ENCODE measurements at places on chromosomes 12 and 14.
A peak's percentile ranks its signal among the peaks of the same experiment; 100 is the strongest.

DNA sequence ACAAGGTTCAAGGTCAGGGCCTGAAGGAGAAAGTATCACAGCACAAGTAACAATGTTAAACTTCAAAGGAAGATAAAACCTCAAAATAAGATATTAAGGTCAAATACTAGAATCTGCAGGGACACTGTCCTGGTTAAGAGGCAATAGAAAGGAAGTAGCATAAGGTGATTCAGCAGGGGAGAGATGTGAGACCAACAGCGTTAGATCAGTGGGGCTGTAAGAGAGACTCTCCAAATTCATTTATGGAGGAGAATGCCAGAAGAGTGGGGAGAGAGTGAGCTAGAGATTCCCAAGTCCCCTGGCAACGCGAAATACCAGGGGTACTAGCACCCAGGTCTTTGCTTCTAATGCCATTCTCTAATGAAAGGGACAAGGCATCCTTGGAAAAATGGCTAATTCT is 610.9 kb downstream of the DIO2 start:
- DNase-seq, result no peak

- DNase-seq, result no peak
Measured at GRCh38 chr14:68312884-68313610, 479.8 kb downstream of the ZFP36L1 start.

DNA sequence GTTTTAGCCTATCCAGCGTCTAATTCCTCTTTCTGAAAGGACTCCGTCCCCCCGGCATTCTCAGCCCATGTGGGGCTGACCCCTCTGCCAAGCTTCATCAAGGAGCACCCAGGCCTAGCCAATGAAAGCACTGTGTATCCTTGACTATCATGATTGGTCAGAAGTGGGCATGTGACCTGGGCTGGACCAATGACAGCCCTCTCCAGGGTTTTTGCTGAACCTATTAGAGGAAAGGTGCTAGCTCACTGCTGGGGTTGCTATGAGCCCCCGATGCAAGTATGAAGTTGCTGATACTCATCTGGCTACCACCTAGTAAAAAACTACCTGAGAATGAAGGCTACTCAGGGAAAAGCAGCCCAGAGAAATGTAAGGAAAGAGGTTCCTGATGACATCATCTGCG is 68.1 kb downstream of the LRRC74A start:
- no peak for DNase-seq

GRCh38 chr12:88237954-88238353 is 95.8 kb downstream of the TMTC3 start:
- no peak for DNase-seq

- DNase-seq, result no peak
Measured at GRCh38 chr12:49505672-49506071, 33.2 kb upstream of the KCNH3 start.

- no peak for DNase-seq
Measured at GRCh38 chr14:71133296-71133695, 226.0 kb downstream of the PCNX1 start.

GRCh38 chr12:102950107-102950949 is 7.1 kb upstream of the ASCL1 start:
- DNase-seq, result no peak

DNA sequence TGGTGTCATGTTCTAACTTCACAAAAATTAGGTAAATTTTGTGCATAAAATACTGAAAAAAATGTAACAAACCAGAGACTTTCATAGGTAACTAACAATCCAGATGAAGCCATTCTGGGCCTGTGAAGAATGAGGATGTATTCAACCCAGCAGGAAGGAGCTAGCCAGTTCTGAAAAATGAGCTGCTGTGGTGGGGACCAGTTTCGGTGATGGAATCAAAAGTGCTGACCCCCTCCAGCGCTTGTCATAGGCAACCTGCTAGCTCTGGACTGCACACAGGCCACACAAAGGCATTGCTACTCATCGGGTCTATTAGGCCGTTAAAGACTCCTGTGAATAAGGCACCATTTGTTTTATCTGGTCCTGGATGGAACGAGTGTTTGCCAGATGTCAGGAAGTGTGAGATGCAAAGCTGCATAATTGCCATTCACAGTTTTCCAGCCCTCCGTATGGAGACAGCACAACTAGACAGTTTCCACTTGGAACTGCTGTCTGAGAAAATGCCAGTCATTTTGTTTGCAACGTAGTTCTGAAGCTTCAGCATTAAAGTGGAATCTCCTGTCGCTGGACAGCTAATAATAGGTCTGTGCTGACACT is 3.3 kb upstream of the RIMBP2 start:
- no peak for DNase-seq

GRCh38 chr14:37195327-37195726 is 2.4 kb upstream of the MIPOL1 start:
- DNase-seq, result no peak

DNA sequence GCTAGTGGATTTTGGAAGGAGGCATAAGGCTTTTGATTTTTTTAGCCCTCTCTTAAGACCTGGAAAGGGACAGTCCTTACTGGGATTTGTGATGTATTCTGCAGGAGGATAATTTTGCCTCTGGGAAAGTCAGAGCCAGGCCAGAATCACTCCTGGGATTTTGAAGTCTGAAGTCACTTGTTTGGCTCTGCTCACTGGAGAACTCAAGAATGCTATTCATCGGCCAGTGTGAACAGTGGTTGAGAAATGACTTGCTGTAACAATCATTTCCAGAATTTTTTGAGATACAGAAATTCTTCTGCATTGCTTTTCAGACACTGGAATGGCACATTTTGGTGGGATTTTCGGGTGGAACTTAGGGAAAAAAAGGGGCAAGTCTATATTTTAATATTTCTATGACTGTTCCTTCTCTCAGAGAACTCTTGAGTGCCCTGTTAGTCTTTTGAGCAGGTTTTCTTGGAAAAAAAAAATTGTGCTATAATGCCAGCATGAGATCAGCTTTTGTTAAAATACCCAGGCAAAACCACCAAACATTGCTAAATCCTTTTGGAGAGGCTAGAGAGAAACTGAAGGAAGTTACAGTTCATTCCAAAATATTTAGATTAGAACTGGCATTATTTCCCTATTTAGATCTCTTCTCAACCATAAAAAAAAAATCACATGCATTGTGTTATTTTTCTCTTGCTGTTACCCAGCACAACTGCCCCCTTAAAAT is 26.1 kb upstream of the BHLHE41 start:
- no peak for DNase-seq

- no peak for DNase-seq
Measured at GRCh38 chr12:119363037-119363436, 28.5 kb downstream of the CCDC60 start.

- DNase-seq, result no peak
Measured at GRCh38 chr12:114694436-114695304, 10.7 kb upstream of the TBX3 start.

DNA sequence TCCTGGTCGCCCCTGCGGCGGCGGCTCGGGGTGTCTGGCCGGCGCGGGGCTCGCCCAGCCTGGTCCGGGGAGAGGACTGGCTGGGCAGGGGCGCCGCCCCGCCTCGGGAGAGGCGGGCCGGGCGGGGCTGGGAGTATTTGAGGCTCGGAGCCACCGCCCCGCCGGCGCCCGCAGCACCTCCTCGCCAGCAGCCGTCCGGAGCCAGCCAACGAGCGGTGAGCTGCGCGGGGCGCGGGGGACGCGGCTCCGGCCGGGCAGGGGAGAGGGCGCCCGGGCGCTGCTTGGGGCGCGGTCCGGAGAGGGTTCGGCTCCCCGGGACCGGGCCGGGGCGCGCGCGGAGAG is at the start of gene LGALS3:
TSS of gene LGALS3 (plus strand) at position 167 of the 342 bp plus-strand sequence. CDS start 8,122 bp downstream, outside the sequence.
- no peak for DNase-seq

DNA sequence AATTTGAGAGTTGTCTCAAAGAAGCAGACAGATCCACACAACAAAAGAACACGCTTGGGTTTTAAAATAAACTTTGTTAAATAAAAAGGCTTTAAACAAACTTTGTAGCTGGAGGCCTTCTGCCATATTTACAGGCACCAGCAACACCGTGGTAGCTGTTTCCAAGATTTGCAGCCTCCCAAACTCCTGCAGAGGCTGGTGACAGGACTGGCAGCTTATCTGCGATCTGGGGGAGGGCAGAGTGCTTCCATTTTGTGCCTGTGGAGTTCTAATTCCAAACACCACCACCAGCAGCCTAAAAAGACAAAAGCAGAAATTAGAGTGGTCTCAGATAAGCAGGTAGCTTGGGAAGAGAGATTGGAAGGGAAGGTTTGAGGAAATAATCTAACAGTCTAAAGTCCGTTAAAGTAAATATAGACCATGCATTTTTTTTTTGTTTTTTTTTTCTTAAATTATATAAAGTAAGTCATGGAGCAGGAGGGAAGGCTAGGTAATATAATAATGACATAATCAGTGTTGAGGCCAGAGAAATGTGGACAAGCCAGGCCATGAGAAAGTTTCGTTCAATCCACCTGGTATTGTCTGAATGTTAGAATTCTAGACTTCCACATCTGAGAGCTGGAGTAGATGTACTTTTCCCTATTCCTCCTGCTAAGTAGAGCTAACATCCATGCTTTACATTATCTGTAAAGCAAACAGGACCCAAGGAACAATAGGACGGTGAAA is 69.6 kb upstream of the TMEM132D start:
- no peak for DNase-seq

DNA sequence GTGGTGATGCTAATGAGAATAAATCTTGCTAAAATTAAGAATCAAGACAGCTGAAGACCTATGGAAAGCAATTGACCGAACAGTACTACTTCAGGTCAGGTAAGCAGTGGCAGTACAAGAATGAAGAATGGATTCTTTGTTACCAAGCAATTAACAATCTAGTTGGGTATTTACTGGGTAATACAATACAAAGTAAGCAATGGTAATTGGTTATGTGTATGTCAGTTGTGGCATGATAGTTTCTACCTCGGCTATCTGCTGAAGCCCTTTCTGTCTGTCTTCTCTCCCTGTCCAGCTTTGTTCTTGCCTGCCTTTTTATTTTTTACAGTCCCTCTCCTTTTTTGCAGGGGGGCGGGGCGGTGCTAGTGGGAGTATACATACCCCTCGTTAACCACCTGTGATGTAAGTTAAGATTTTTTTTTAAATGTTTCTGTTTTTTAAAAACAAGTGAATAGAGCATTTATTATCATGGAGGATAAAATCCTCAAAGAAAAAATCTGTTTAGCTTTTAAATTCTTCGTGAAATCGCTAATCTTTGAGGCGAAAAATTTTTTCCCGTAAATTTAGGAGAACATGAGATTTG is 75.9 kb downstream of the RCOR1 start:
- DNase-seq, result no peak

GRCh38 chr12:58268069-58268468 is 326.7 kb downstream of the ATP23 start:
- DNase-seq, result no peak

- DNase-seq, result no peak
Measured at GRCh38 chr14:90660865-90661570, 155.2 kb downstream of the TTC7B start.

- DNase-seq, result no peak
Measured at GRCh38 chr14:59325906-59326305, 137.4 kb downstream of the DAAM1 start.

GRCh38 chr14:68112442-68112841 is 292.9 kb downstream of the RAD51B start:
- no peak for DNase-seq

- peak; percentile 68 for DNase-seq
Measured at GRCh38 chr12:108461058-108461660, 53.9 kb upstream of the FICD start.

- no peak for DNase-seq
Measured at GRCh38 chr12:11861155-11861863, 209.4 kb upstream of the BCL2L14 start.

GRCh38 chr12:19209661-19210060 is 80.1 kb downstream of the PLEKHA5 start:
- DNase-seq, result no peak

DNA sequence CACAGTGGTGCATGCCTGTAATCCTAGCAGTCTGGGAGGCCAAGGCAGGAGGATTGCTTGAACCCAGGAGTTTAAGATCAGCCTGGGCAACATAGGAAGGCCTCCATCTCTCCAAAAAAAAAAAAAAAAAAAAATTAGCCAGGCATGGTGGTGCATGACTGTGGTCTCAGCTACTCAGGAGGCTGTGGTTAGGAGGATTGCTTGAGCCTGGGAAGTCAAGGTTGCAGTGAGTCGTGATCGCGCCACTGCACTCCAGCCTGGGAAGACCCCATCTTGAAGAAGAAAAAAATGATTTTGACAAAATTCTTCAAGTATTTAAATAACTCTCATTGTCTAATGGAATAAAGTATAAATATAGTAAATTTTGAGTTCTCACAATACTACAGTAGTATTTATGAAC is 219.2 kb upstream of the SSTR1 start:
- DNase-seq, result no peak

GRCh38 chr14:20262642-20263128 is 23.6 kb downstream of the OR11H4 start:
- DNase-seq, result no peak

GRCh38 chr14:32620303-32620702 is 291.2 kb downstream of the AKAP6 start:
- DNase-seq, result no peak

DNA sequence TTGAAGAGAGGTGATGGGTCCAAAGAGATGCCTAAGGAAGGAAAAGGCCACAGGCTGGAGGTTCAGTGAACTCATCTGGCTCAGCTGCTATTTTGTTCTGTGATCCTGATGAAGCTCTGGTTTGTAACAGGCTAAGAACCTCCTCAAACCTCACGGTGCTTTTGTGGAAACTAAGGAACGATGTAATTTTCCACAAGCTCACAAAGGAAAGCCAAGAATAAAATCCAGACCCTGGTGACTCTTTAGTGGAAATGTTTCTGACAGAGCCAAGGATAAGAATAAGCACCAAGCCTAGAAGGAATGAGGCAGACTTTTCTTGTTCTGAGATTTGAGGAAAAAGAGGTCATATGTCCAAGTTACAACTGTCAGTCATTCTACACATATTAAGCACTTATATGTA is 93.6 kb downstream of the SLC24A4 start:
- no peak for DNase-seq

- no peak for DNase-seq
Measured at GRCh38 chr12:12442548-12443071, 85.7 kb downstream of the BORCS5 start.
